ENCODE measurements at places on chromosomes 2 and 18.

- DNase-seq: no peak
Measured at GRCh38 chr18:32422978-32423740, 47.5 kb downstream of the GAREM1 start.

GRCh38 chr2:85684806-85685205 lies 9.4 kb upstream of the GNLY start:
- DNase-seq: no peak

DNA sequence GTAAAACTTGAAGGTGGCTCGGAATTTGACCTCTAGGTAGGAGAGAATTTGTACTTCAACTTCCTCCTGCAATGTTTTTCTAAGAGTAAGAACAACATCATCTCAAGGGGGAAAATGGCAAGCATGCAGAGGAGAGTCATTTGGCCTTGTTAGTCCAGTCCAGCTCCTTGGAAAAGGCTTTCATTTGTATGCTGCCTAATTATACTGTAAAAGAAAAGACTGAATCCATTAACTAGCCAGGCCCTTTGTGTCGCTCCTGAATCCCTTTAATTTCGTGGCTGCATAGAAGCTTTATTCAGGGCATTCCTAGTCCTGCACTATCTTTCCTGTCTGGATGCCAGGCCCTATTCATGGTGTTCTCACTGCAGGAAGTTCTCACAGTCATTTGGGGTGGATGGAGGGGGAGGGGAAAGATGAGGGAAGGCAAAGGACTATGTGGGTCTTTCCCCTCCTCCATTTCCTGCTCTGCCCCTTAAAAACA lies 36.0 kb downstream of the PHLPP1 start:
- no peak for DNase-seq

GRCh38 chr2:215507836-215508235 lies 72.0 kb upstream of the FN1 start:
- no peak for DNase-seq

GRCh38 chr2:15675456-15676195 lies 84.0 kb downstream of the DDX1 start:
- DNase-seq: no peak

DNA sequence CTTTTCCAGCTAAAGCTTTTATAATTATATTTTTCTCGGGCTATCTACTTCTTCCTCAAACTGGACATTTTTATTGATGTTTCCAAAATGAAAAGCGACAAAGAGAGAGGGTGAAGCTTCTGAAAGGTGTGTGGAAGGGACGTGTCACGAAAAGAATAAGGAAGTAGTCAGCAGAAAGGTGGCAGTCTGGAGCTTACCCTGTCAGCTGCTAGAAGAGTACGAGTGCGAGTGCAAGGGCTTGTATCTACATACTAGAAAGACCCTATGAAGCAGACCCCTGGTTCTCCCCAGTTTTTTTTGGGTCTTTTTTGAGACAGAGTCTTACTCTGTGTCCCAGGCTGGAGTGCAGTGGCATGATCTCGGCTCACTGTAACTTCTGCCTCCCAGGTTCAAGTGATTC lies 14.6 kb downstream of the FHL2 start:
- no peak for DNase-seq

- no peak for DNase-seq
Measured at GRCh38 chr2:31033032-31033431, 105.2 kb downstream of the GALNT14 start.

- no peak for DNase-seq
Measured at GRCh38 chr2:59905731-59906130, 647.7 kb downstream of the BCL11A start.

GRCh38 chr2:5990086-5990485 lies 297.9 kb downstream of the SOX11 start:
- DNase-seq: no peak

GRCh38 chr2:110674620-110675555 lies 3.0 kb downstream of the BUB1 start:
- DNase-seq: no peak

DNA sequence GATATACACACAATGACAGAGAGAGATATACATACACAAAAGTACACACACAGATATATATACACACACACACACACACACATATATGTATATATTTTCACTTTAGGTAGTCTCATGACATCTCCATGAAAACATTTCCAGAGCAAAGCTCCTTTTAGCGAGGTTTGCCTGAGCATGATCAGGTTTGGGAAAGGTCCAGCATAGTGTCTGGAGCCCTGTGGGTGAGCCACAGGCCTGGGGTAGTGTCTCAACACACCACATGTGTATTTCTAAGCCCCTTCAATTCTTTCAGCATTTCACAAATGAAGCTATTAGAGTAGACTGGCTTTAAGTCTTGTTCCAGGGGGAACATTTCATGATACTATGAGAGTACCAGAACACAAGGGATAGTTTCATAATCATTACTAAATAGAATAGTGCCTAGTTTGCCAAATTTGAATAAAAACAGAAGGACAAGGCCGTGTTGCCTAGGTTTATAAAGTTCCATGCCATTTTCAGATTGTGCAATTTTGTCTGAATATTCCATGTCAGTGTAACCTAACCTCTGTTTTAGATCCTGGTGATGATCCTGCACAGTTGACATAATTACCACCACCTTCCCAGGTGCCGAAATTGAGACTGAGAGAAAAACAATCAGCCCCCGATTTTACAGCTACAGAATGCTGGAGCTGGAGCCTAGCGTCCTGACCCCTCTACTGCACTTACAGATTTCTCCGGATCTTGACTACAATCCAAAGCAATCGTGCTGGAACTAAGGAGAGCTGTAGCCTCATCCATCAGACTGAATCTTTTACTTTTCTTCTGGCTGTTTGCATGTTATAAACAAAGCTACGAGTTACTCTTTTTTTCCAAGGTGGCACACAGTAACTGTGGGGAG lies 332.7 kb downstream of the CYRIA start:
- no peak for DNase-seq

Data from left renal pelvis (tissue), 4 donors.